ENCODE measurements at places on chromosomes 12 and 14. TPM values are rescaled to one million over a fixed set of nuclear protein-coding genes. Genes with fewer than 3 reads are reported as not detected.

FAM181A gene
- total RNA-seq, result not detected

RARG gene
- 25.2 TPM for total RNA-seq

LTBR gene
- 1.9 TPM for total RNA-seq

CCDC38 gene
- total RNA-seq, result not detected

PROX2 gene
- total RNA-seq, result 0.19 TPM

SH2B3 gene
- 32.6 TPM for total RNA-seq

BHLHE41 gene
- total RNA-seq, result not detected

PMCH gene
- 0.59 TPM for total RNA-seq

EPYC gene
- not detected for total RNA-seq

KRT3 gene
- total RNA-seq, result not detected

RASAL1 gene
- 4.4 TPM for total RNA-seq

AMDHD1 gene
- total RNA-seq, result 2.1 TPM

B4GALNT3 gene
- total RNA-seq, result 1.9 TPM

DNA sequence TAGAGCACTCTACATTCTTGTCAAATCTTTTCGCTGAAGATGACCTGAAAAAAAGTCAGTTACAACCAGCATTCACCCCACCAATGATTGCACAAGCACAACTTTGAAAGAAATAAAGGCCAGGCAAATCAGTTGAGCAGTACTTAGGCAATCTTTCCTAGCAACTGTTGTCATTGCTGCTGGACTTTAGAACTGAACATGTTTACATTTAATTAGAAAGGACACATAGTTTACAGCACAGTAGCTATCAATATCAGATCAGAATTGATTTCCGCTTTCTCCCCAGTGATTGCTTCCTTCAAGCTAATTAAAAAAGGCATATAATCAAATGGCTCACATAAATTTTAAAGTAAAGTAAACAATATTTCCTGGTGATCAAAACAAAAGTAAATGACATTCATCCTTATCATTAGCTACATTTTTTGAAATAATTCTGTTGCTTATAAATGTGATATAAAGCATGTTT, 128.4 kb downstream of the FOXA1 start:
- no peak overlapping the region for H3K4me3 ChIP-seq
- no peak for DNase-seq
- no peaks in the 10 kb centered on the region for H3K4me1 ChIP-seq
- H3K27me3 ChIP-seq, result no peaks in the 10 kb centered on the region

- no peaks in the 10 kb centered on the region for H3K4me1 ChIP-seq
- no peaks in the 10 kb centered on the region for H3K36me3 ChIP-seq
- peaks cover 11% of the 10 kb centered on the region for H3K27me3 ChIP-seq
Observed at GRCh38 chr12:130011611-130012385, 108.0 kb upstream of the TMEM132D start.

DNA sequence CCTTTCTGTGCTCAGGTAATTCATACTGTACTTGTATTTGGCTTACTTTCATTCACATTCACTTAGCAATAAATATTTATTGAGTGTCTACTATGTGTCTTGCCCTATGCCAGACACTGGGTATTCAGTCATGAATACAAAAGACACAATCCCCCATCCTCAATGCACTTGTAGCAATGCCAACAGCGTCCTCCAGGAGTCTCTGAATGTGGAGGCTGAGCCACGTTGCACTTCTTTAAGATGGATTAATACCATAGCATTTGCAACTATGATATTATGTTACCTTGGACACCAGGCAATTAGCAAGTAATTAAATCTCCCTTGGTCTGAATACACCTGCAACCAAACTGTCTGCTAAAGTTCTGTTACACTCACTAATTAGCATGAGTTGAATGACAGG, 58.8 kb downstream of the OTX2 start:
- H3K4me3 ChIP-seq, result no peak overlapping the region
- peaks cover 5% of the 10 kb centered on the region for H3K27me3 ChIP-seq
- DNase-seq, result no peak
- H3K4me1 ChIP-seq, result no peaks in the 10 kb centered on the region
- H3K36me3 ChIP-seq, result no peaks in the 10 kb centered on the region

GRCh38 chr12:130832561-130833209, 6.4 kb downstream of the STX2 start:
- H3K4me3 ChIP-seq, result no peak overlapping the region
- no peak overlapping the region for H3K27ac ChIP-seq
- no peak for DNase-seq
- H3K4me1 ChIP-seq, result peaks cover 40% of the 10 kb centered on the region

DNA sequence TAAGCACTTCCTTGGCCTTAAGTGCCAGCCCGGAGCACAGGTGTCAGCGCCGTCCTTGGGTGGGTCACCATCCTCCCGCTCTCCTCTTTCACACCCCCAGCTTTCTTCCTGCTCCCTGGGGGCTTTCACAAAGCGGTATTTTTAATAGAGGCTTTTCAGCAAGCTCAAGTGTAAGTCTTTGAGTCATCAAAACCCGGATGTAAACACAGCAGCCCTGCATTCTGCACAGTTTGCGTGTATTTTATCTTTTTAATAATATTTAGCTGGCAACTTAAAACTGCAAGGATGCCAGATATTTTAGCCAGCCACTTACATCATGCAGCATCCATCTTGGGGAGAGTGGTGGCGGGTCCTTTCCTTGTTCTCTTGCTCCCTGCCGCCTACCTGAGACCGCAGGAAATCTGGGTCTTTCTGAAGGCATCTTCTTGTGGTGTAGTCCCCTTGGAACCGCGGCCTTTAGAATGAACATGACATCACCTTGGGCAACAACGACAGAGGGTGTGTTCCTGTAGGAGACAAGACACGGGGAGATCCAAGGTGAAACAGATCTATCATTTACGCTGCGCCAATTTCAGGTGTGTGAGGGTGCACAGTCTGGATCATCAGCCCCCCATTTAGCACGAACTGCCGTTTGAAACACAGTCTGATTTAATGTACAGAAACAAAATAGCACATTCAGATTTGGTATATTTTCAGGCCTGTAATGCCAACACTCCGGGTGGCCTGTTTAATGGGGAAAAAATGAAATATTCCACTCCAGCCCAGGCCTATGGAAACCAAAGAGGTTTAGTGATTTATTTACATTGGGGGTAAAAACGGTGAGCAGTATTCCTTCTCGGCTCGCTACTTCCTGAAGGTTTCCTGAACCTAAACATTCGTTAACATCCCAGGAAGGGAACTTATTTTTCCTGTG, 12.5 kb upstream of the IRF2BPL start:
- H3K27ac ChIP-seq, result peak overlapping the region; percentile 99
- H3K4me3 ChIP-seq, result peak overlapping the region; percentile 77
- H3K27me3 ChIP-seq, result no peaks in the 10 kb centered on the region
- peak; percentile 68 for DNase-seq
- H3K4me1 ChIP-seq, result peaks cover 88% of the 10 kb centered on the region

GRCh38 chr12:31896514-31897039, 62.6 kb upstream of the RESF1 start:
- no peaks in the 10 kb centered on the region for H3K27me3 ChIP-seq
- H3K36me3 ChIP-seq, result peaks cover 53% of the 10 kb centered on the region
- peak overlapping the region; percentile 95 for H3K27ac ChIP-seq
- H3K4me1 ChIP-seq, result peaks cover 54% of the 10 kb centered on the region
- peak overlapping the region; percentile 52 for H3K4me3 ChIP-seq

GRCh38 chr14:70599345-70599744, 1.1 kb downstream of the MED6 start:
- DNase-seq, result no peak
- no peaks in the 10 kb centered on the region for H3K27me3 ChIP-seq
- peak overlapping the region; percentile 99 for H3K4me3 ChIP-seq
- peaks cover 28% of the 10 kb centered on the region for H3K4me1 ChIP-seq
- peaks cover 14% of the 10 kb centered on the region for H3K36me3 ChIP-seq

- peaks cover 5% of the 10 kb centered on the region for H3K27me3 ChIP-seq
- no peak overlapping the region for H3K27ac ChIP-seq
- no peaks in the 10 kb centered on the region for H3K36me3 ChIP-seq
Observed at GRCh38 chr14:75307700-75308379, 29.2 kb downstream of the FOS start.

GRCh38 chr14:47020500-47020899, 368.9 kb upstream of the RPL10L start:
- no peak overlapping the region for H3K27ac ChIP-seq
- no peaks in the 10 kb centered on the region for H3K36me3 ChIP-seq
- H3K27me3 ChIP-seq, result no peaks in the 10 kb centered on the region
- H3K4me3 ChIP-seq, result no peak overlapping the region
- H3K4me1 ChIP-seq, result no peaks in the 10 kb centered on the region

- no peaks in the 10 kb centered on the region for H3K4me1 ChIP-seq
- no peak overlapping the region for H3K4me3 ChIP-seq
- DNase-seq, result no peak
- H3K27ac ChIP-seq, result no peak overlapping the region
Observed at GRCh38 chr12:29198901-29199300, 49.8 kb downstream of the FAR2 start.

DNA sequence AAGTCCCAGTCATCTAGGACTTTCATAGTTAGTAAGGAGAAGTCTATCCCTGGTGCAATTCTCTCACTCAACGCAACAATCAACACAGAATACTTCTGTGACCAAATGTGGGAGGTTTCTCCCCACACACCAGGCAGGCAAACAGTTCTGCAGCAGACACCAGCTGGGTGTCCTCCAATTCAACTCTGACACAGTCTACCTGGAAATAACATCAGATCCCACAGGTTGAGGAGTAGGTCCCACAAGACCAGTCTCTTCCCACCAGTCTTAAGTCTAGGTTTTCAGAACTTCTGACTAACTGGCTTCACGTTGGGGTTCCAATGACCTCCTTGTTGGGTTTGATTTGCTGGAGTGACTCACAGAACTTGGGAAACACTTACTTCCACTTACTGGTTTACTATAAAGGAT, 14.8 kb downstream of the ACOT6 start:
- no peak overlapping the region for H3K4me3 ChIP-seq
- DNase-seq, result peak; percentile 47
- H3K27me3 ChIP-seq, result no peaks in the 10 kb centered on the region
- no peak overlapping the region for H3K27ac ChIP-seq
- H3K4me1 ChIP-seq, result peaks cover 9% of the 10 kb centered on the region

DNA sequence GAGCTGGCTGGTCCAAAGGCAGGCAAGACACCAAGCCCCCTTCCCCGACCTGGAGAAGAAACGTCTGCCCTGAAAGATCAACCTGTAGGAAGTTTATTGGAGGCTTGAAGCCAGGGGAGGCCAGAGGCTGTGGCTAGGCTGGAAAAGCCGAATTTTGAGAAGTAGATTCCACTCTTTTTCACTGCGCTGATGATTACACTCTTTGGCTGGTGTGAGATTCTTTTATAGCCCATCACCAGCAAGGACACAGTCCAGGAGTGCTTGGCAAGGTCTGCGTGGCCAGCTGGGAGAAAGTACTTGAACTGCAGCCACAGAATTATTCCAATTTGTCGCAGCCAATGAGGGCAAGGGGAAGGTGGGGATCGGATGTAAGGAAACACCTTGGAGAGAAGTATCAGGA, 45.0 kb downstream of the SYNE3 start:
- no peak for DNase-seq
- H3K27me3 ChIP-seq, result no peaks in the 10 kb centered on the region
- peaks cover 24% of the 10 kb centered on the region for H3K36me3 ChIP-seq
- peaks cover 12% of the 10 kb centered on the region for H3K4me1 ChIP-seq
- H3K27ac ChIP-seq, result peak overlapping the region; percentile 52
- H3K4me3 ChIP-seq, result no peak overlapping the region

GRCh38 chr12:31950088-31950487, 9.1 kb upstream of the RESF1 start:
- H3K4me3 ChIP-seq, result no peak overlapping the region
- peaks cover 30% of the 10 kb centered on the region for H3K4me1 ChIP-seq
- no peaks in the 10 kb centered on the region for H3K27me3 ChIP-seq

- DNase-seq, result peak; percentile 26
- no peaks in the 10 kb centered on the region for H3K27me3 ChIP-seq
- H3K27ac ChIP-seq, result peak overlapping the region; percentile 94
- H3K4me1 ChIP-seq, result peaks cover 50% of the 10 kb centered on the region
Observed at GRCh38 chr12:68481181-68481941, 129.3 kb upstream of the RAP1B start.

- no peaks in the 10 kb centered on the region for H3K36me3 ChIP-seq
- no peak overlapping the region for H3K27ac ChIP-seq
- H3K4me3 ChIP-seq, result no peak overlapping the region
- no peak for DNase-seq
Observed at GRCh38 chr14:91878274-91878673, 10.9 kb upstream of the TC2N start.

GRCh38 chr14:51780741-51781140, 79.7 kb upstream of the GNG2 start:
- no peaks in the 10 kb centered on the region for H3K36me3 ChIP-seq
- H3K4me1 ChIP-seq, result peaks cover 24% of the 10 kb centered on the region
- DNase-seq, result no peak
- H3K4me3 ChIP-seq, result no peak overlapping the region

GRCh38 chr14:72742118-72742837, 151.6 kb downstream of the DPF3 start:
- no peak overlapping the region for H3K27ac ChIP-seq
- H3K36me3 ChIP-seq, result no peaks in the 10 kb centered on the region
- H3K4me3 ChIP-seq, result no peak overlapping the region
- no peak for DNase-seq

DNA sequence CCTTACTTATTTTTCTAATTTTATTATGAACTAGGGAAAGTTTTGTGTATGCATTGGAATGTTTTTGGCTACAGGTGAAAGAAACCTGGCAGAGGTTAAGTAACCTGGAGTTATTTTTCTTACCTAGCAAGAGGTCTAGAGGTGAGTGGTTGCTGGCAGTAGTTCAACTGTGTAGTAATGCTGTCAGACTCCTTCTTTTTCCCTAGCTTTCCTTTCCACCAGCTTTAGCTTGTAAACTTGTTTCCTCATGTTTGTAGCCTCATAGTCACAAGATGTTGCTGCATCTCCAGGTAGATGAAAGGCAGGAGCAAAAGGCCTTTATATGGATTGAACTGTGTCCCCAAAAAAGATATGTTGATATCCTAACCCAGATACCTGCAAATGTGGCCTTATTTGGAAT, 105.1 kb upstream of the AMIGO2 start:
- no peaks in the 10 kb centered on the region for H3K27me3 ChIP-seq
- peaks cover 45% of the 10 kb centered on the region for H3K4me1 ChIP-seq
- H3K4me3 ChIP-seq, result no peak overlapping the region
- peaks cover 22% of the 10 kb centered on the region for H3K36me3 ChIP-seq
- DNase-seq, result no peak

GRCh38 chr12:88141425-88141773, 489 bp downstream of the CEP290 start:
- H3K36me3 ChIP-seq, result peaks cover 20% of the 10 kb centered on the region
- H3K4me3 ChIP-seq, result peak overlapping the region; percentile 96
- H3K27ac ChIP-seq, result peak overlapping the region; percentile 86
- no peak for DNase-seq

DNA sequence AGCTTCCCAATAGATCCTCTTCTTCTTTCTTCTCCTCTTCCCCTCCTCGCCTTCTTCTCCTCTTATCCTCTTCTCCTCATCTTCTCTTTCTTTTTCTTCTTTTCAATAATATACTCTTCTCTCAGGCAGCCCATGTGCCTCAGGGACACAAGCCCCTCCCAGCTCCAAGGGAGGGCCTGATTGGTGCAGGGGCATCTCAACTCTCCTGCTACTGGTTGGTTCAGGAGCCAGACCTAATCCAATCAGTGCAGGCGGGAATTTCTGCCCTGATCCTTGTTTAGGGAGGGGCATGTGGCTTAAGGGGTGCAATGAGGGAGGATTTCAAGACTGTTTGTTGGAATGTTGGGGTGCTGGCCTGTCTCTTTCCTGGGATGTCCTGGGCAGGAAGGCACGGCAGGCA, 9.0 kb downstream of the SERPINA12 start:
- H3K4me3 ChIP-seq, result no peak overlapping the region
- no peak for DNase-seq
- H3K27ac ChIP-seq, result no peak overlapping the region
- H3K36me3 ChIP-seq, result no peaks in the 10 kb centered on the region
- H3K4me1 ChIP-seq, result no peaks in the 10 kb centered on the region

GRCh38 chr12:34218193-34219045, 196.1 kb downstream of the ALG10 start:
- H3K4me3 ChIP-seq, result peak overlapping the region; percentile 56
- peak; percentile 73 for DNase-seq
- no peaks in the 10 kb centered on the region for H3K36me3 ChIP-seq
- no peak overlapping the region for H3K27ac ChIP-seq
- peaks cover 2% of the 10 kb centered on the region for H3K27me3 ChIP-seq

All from activated CD4-positive, alpha-beta memory T cell treated with anti-CD3 and anti-CD28 coated beads for 36 hours (primary cell).